ENCODE measurements at places on chromosomes 5 and 9.
A peak's percentile ranks its signal among the peaks of the same experiment; 100 is the strongest.

GRCh38 chr5:64260756-64261155 lies 95.1 kb downstream of the RNF180 start:
- DNase-seq = no peak

DNA sequence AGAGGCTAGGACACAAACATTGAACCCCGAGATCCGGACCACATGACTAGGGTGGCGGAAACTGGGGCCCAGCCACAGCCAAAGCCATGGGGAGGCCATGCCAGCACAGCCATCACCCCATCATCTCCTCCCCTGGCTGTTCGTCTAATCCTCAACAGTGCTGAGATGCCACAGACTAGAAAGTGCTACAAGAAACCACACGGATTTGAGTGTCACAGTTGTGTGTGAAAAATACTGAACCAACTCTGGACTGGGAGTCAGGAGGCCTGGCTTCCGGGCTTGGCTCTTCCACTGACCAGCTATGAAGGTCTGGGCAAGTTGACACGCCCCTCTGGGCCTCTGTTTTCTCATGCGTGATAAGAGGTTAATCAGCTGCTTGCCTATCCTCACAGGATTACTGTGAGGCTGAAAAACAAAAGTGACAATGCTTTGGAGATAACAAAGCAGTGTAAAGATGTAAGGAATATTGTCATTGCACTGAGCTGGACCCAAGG lies 38.8 kb upstream of the SHB start:
- no peak for DNase-seq

DNA sequence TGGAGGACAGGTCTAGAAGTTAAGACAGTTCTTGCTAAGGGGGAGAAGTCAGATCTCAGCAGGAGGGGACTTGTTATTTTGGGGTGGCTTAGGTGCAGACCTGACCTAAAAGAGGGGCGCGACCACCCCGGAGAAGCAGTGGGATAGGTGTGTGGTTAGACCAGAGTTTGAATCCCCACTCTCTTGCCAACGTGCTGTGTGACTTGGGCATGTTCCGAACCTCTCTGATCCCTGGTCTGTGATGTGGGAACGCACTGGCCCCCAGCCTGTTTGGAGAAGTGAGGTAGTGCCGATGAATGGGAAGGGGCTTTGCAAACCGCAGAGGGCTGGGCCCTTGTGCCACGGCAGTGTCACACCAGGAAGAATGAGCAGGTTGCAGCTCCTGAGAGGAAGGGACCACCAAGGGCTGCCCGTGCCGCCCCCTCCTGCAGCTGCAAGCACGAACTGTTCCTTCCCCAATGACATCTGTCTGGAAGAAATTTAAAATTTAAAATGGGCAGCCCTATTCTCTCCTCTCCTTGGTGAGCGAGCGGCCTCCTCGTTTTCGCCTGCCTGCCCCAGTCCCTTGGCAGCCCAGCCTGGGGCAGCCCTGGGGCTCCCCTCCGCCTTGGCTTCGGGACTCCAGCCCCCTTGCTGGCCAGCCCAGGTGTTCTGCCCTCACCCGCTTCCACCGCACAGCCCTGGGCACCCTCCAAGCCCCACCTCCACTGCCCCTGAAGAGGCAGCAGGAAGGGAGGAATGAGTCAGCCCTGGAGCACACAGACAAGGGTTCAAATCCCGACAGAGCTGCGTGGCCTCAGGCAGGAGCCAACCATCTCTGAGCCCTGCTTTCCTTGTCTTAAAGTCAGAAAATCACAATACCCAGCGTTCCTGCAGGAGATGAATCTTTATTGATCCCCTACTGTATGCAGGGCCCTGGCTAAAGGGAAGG lies 1.6 kb downstream of the FIBCD1 start:
- no peak for DNase-seq

- no peak for DNase-seq
Measured at GRCh38 chr9:129306318-129306973, 128.4 kb upstream of the IER5L start.

- DNase-seq = no peak
Measured at GRCh38 chr5:170306381-170306831, 8.8 kb upstream of the LCP2 start.

- no peak for DNase-seq
Measured at GRCh38 chr5:77990020-77990419, 213.9 kb upstream of the TBCA start.

GRCh38 chr9:36029202-36029601 lies 7.5 kb upstream of the RECK start:
- DNase-seq = no peak

GRCh38 chr9:106432631-106433030 lies 430.3 kb upstream of the ZNF462 start:
- no peak for DNase-seq

- no peak for DNase-seq
Measured at GRCh38 chr9:124477211-124477647, 27.0 kb downstream of the ADGRD2 start.

DNA sequence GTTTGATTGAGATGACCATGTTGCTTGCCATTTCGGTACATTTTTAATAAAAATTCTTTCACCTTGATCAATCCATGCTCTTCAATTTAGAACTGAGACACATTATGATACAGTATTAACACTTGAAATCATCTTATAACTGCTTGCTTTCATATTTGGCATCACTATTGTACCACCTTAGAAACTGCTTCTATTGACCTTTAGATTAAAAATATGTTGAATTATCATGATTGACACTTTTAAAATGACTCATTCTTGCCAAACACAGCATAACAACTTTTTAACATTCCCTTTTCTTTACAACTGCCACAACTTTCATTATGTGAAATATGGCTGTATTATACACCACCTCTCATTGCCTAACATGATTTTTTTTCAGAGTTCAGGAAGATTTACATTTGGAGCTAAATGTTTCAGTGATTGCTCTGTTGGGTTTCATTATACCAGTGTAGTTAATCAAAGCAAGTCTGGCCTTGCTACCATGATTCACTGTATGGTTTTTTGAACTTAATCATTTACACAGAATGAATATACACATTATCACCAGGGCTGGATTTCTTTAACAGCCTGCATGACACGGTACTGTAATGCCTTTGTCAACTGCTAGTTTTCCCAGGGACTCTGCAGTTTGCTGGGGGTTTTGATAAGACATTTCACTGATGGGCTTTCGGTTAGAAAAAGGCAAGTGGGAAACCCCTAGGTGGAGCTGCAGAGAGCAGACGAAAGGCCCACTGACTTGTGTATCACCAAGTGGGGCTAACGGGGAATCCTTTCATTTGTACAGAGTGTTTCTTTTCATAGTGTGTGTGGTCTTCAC lies 93.6 kb upstream of the TLE4 start:
- DNase-seq = no peak

DNA sequence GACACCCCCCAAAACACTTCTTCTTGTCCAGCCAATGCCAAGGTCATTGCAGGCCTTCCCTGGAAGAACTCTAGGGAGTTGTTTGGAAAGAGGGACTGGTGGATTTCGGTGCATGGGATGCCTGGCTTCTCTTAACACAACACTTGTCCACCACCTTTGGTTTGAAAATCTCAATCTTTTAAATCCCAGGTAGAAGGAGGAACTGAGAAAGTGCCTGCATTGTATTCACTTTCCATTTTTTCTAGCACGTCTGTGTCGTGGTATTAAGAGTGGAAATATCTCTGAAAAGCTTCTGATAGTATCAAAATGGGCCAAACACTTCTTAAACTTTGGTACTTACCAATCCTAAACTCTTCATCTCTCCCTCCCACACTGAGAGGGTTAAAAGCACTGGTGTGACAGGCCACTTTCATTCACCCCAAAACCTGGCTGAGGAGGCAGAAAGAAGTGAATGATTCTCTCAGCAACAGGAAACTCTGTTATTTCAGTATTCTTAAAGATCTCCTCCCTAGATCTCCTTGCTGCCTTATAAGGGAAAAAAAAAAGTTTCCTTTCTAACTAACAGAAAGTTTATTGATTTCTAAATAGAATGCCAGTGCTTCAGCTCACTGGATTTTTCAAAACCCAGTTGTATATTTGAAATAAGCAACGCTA lies 3.9 kb upstream of the NFIB start:
- no peak for DNase-seq

- no peak for DNase-seq
Measured at GRCh38 chr9:132199056-132199455, 37.2 kb downstream of the NTNG2 start.

- no peak for DNase-seq
Measured at GRCh38 chr5:72692231-72692637, 124.2 kb upstream of the TNPO1 start.

DNA sequence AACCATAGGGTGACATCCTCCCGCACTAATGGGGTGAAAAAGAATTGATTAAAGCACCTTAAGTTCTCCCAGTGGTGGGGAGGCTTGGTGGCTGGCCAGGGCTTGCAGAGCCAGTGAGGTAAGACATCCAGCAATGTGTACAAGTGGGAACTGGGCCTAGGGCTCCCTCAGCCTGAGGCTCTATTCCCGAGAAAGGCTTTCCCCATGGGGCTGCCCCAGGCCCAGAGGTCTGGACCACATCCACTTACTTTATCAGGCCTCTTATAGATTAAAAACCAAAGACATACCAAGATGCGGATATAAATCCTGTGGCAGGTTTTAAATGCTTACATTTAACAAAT lies 35.3 kb downstream of the C5orf15 start:
- no peak for DNase-seq

DNA sequence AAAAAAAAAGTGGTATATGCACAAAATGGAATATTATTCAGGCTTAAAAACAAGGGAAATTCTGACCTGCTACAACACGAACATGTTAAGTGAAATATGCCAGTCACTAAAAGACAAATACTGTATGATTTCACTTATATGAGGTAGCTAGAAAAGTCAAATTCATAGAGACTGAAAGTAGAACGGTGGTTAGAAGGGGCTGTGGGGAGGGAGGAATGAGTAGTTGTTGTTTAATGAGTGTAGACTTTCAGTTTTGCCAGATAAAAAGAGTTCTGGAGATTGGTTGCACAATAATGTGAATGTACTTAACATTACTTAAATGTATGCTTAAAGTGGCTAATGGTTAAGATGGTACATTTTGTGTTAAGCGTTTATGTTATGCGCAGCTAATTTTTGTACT lies 79.5 kb upstream of the IL12B start:
- peak; percentile 18 for DNase-seq

DNA sequence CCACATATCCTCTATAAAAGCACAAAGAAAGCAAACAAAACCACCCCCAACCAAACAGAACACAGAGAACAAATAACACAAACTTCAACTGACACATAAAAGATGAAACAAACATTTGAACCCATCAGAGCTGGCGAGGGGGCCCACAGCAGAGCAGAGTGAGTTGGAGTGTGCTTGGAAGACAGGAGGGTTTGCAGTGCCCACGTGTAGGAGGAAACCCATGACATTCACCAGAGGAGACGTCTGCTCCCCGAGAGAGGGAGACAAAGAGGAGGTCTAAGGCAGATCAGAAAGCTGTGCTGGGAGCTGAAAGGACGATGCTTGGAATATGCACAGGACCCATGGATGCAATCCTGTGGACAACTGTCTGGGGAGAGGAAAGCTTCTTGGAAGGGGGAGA lies 27.0 kb downstream of the MRPL36 start:
- no peak for DNase-seq

GRCh38 chr9:1200847-1201251 lies 150.7 kb downstream of the DMRT2 start:
- DNase-seq = no peak

DNA sequence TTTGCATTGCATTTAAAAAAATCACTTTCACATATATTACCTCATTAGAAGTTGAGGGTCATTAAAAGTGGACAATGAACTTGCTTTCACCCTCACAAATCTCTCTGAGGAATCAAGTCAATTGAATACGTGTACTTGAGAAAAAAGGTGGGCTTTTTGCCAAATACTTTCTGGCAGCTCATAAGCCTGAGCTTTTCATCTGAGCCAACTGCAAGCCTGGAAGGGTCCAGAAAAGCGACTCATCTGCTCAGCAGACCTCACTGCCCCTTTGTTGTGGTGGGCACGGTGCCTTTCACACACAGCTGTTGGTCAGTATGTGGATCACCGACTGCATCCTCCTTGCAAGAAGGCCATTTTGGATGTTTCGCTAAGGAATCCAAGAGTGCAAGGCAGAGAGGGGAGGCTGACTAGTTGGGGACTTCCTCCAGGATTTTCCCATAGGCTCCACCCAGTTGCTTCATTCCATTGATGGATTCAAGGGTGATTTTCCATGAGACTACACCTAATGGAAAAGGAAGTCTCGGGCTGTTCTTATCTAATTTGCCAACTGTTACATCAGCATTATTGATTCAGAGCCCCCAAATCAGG lies 564.7 kb downstream of the PDE4D start:
- no peak for DNase-seq

- DNase-seq = no peak
Measured at GRCh38 chr5:73274121-73274520, 101.1 kb downstream of the TMEM174 start.

- no peak for DNase-seq
Measured at GRCh38 chr5:123438902-123439301, 15.7 kb upstream of the CEP120 start.

Measured in stimulated activated naive CD4-positive, alpha-beta T cell treated with Interleukin-2 at 50 U/mL for 16 hours (primary cell).